ENCODE measurements at places on chromosomes 7 and 10.

DNA sequence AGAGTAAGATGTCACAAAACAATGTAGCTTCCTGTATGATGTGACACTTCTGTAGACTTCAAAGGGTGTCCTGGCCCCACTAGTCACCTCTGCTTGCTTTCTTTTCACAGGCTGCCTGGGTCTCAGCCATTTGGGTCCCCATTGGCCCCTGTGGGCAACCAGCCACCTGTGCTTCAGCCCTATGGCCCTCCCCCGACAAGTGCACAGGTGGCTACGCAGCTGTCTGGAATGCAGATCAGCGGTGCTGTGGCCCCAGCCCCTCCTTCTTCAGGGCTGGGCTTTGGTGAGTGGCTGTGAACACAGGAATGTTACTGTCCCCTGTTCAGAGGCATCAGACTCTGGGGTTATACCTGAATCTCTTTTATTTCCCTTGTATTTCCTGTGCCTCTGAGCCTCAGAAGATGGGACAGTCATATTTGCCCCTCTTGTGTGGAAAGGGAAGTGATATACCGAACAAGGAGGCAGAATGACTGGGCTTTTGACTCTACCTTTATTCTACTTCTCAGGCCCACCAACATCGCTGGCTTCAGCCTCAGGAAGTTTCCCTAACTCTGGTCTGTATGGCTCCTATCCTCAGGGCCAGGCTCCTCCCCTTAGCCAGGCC is 15.4 kb downstream of the SEC24C start:
- DNase-seq = no peak

GRCh38 chr7:112790586-112791003 is 402 bp upstream of the TMEM168 start:
- no peak for DNase-seq

DNA sequence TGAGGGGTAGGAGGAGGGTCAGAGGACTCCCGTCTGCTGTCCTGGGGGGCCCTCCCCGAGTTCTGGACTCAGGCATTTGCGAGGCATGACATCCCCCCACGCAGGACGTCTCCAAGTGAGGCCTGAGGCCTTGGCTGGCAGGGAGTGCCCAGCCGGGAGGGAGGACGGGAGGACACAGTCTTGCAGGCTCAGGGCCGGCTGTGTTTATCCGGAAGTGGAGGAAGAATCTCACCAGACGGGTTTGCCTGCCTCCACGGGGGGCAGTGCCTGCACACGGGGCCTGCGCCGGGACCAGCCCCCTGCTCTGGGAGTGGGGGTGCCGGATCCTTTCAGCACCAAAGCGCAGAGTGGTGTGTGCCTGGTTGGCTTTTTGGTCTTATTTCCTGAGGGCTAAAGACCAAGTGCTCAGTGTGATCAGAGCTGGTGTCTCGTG is 10.9 kb downstream of the PWWP2B start:
- DNase-seq = peak; percentile 79

GRCh38 chr7:80372415-80372814 is 139.4 kb downstream of the GNAT3 start:
- DNase-seq = no peak

GRCh38 chr7:41481353-41481752 is 221.5 kb downstream of the INHBA start:
- no peak for DNase-seq
